ENCODE measurements at places on chromosomes 6 and 20.

DNA sequence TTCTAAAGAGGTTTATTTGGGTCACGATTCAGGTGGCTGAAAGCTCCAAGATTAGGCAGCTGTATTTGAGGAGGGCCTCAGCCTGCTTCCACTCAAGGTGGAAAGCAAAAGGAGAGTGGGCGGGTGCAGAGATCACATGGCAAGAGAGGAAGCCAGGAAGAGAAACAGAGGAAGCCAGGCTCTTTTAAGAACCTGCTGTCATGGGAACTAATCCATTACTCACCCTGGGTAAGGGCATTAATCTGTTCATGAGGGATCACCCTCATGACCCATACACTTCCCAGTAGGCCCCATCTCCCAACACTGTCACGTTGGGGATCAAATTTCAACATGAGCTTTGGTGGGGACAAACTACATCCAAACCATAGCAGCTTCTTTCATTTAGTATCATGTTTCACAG lies 53.9 kb downstream of the DHX35 start:
- DNase-seq: no peak

DNA sequence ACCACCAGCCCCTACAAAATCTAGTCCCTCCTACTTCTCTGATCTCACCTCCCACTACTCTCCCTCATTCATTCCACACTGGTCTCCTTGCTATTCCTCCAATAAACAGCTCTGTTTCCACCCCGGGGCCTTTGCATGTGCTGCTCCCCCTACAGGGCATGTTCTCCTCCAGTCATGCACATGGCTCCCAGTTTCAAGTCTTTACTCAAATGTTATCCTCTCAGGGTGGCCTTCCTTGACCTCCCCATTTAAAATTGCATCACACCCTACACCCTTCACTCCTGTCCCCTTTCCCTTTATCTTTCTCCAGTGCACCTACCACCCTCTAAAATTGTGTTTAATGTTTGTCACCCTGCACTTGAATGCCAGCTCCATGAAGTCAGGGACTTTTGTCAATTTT lies 174.5 kb downstream of the MRPL14 start:
- DNase-seq: no peak

DNA sequence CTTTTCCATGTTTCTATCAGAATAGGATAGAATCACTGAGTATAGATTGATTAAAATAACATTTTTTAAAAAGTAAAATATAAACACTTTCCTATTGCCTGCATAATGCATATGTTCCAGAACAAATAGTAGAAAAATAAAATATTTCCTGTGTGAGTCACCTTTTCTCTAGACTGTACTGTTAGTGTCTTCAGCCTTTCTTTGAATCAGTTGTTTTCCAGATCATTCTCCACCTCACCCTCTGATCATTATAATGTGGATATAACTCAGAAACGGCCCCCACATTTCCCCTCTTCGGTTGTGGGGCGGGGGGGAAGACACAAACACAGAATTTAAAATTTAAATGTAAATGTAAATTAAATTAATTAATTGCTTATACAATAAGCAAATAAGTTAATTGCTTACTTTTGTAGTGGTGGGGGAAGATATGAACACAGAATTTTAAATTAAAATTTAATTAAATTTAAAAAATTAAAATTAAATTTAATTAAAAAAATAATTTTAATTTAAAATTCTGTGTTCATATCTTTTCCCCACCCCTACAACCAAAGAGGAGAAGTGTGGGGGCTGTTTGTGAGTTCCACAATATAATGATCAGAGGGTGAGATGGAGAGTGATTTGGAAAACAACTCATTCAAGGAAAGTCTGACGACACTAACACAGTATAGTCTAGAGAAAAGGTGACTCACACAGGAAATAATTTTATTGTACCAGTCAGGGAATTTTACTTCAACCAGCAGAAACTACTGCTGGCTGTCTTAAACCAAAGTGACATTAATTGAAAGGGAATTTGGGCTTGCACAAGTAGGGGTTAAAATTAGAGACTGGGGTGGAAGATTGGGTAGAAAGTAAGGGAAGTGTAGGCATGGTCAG lies 37.1 kb upstream of the PROKR2 start:
- DNase-seq: no peak

- DNase-seq: no peak
Measured at GRCh38 chr6:44489910-44490604, 102.6 kb downstream of the CDC5L start.

GRCh38 chr6:96682017-96682416 lies 119.1 kb downstream of the FHL5 start:
- no peak for DNase-seq

- no peak for DNase-seq
Measured at GRCh38 chr6:148888856-148889255, 142.0 kb downstream of the UST start.

GRCh38 chr6:193773-194310 lies 98.4 kb upstream of the DUSP22 start:
- DNase-seq: no peak

DNA sequence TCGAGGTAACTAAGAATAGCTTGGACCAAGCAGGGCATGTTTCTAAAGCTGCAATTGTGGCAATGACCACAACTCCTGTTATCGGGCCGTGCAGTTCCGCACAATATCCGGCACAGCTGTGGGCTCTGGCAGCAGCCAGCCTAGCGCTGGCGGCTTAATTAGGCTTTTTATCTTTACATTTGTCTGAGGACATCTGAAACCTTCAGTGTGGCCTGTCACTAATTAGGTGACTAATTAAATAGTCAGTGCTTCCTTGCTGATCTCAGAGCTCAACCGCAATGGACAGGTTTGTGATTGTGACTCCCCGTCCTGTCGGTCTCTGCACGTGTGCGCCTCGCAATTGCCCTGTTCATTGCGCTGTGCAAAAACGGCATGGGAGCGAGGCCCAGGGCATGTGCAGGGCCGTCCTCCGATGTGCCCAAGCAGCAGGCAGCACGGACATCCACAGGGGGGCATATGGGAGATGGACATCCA lies 134.8 kb upstream of the INSM1 start:
- DNase-seq: no peak

- DNase-seq: no peak
Measured at GRCh38 chr6:35485402-35485877, 11.4 kb downstream of the TEAD3 start.

GRCh38 chr20:31673943-31674463 lies 36.3 kb downstream of the COX4I2 start:
- no peak for DNase-seq

GRCh38 chr6:142927904-142928303 lies 17.1 kb downstream of the HIVEP2 start:
- no peak for DNase-seq

- DNase-seq: no peak
Measured at GRCh38 chr6:159431750-159432149, 261.3 kb downstream of the SOD2 start.

GRCh38 chr6:111601886-111602285 lies 3.8 kb downstream of the TRAF3IP2 start:
- DNase-seq: no peak

DNA sequence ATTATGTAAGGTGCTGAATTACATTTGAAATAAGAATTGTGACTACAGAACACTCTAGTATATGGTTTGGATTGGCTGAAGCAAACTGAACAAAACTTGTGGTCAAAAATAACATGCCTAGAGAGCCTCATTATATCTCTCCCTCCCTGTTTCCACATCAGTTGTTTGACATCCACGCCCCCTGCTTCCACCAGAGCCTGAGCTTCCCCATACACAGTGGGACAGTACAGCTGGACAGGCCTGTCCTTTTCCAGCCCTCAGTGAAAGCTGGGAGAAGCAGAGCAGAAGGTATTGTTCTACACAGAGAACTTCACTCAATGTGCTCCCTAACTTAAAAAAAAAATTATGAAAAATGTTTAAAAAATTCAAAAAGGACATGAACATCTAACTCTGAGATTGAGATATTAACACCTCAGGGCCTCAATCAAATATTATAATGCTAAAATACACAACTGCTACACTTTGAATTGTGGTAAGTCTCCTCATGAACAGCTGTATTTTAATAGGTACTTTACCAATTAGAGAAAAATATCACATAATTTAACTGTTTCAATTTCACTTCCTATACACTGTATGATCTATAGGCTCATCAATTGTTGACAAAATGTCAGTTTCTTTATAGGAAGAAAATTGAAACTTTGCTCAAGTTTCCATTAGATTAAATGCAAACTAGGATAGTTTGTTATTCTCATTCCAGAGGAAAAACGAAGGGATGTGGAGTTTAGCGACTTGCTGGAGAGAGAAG lies 44.9 kb upstream of the SCML4 start:
- no peak for DNase-seq

DNA sequence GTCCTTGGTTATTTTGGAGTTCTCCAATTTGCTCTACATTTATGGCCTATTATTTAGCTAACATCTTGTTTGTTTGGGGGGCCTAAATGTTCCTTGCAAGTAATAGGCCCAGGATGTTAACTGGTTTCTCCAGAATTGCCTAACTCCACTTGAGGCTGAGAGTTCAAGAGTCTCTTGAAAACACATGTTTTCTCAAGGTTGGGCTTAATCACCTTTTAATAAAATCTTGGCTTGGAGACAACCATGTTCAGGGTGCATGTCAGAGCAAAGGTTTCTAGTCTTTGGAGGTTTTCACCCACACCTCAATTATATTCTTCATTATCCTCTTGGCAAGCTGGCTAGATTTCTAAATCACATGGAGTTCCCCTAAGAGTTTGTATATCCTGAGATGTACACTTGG lies 54.2 kb downstream of the KLHL31 start:
- no peak for DNase-seq

DNA sequence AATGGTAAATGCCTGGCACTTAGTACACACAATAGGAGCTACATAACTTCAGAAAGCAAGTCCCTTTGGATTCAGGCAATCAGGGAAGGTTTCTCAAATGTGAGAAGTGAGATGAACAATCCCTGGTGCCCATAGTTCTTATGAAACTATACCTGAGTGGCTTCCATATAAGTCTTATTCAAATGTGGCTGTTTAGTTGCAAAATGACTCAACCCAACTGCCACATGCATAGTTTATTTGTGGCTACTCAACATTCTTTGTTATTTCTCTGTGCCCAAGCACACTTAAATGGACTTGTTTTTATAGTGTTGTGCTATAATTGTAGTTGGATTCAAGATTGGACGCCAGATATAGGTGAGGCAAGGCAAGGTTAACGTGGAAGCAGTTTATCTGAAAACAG lies 93.7 kb upstream of the ATXN1 start:
- no peak for DNase-seq

DNA sequence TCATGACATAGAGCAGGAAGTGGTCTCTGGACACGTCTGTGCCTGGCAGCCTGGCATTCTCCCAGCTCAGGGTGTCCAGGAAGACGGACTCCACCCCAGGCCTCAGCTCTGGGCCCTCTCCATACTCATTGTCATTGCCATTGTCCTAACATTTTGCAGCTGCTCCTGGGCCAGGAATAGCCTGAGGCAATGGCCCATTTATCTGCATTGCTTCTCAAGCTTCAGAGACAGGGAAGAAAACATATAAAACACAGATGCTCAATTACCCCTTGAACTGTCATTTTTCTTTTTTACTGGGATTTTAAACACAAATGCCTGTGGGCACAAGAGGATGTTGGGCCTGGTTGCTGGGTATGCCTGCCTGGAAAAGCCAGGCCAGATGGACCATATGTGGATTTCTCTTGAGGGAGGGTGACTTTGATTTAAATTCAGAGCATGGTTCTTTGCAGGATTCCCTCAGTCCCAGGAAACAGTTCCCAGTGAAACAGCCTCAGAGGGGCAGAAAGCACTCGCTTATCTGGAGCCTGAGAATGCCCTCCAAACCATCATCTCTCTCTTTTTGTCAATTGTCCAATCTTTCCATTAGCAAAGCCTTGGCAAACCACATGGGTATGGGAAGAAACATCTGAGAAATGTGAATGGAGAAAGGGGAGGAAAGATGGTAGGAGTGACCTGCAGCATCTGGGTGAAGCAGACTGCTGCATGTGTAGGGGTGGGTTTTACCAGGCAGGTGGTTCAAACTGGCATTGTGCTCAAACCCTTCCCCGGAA lies 17.9 kb downstream of the LAMP5 start:
- no peak for DNase-seq

DNA sequence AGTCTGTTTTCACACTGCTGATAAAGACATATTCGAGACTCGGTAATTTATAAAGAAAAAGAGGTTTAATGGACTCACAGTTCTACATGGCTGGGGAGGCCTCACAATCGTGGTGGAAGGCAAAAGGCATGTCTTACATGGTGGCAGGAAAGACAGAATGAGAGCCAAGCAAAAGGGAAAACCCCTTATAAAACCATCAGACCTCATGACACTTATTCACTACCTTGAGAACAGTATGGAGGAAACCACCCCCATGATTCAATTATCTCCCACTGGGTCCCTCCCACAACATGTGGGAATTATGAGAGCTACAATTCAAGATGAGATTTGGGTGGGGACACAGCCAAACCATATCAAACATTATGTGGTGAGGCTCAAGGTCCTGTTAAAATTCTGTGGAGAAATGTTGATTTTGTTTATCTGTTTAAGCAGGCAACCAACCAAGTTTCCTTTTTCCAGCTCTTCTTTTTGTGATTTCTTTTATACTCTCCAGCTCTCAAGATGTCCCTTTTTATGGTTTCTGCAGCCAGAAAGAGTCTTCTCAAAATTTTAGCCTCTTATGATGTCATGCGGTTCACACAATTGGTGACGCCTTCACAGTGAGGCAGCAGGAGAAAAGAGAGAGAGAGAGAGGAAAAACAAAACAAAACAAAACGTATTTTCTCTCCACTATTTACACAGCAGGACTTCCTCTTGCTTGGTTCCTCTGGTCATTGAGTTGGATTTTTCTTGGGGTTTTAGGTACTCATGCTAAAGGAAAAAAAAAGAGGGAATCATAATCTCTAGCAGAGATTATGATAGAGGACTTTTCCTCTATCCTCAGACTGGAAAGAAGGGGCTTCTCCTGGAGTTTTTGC lies 18.0 kb downstream of the AIG1 start:
- DNase-seq: no peak

DNA sequence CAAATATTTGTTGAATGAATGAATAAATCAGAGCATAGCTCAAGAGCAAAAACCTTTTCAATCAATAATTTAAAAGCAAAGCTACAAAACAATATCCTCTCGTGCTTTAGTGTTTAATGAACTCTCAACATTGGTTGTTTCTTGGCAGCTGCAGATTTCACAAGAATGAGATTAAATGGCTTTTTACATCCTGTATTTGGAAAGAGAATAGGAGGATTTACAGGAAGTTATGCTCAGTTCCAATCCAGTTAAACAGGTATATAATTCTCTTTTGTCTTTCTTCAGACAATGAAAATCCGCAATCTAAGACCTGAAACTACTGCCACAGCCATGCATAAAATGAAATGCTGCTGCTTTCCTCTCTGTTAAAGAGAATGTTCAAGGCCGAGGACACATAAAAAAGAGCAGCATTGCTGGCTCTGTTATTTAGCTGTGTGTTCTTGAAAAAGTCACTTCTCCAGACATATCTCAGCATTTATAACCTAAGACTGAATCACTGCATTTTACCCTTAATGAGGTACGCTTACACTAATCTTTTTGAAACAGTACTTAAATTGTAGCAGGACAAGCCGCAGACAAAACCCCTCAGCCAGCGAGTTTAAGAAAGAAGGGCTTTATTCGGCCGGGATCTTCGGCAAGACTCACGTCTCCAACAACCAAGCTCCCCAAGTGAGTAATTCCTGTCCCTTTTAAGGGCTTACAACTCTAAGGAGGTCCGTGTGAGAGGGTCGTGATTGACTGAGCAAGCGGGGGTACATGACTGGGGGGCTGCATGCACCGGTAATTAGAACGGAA lies 3.6 kb downstream of the C6orf52 start:
- no peak for DNase-seq

Data from activated T-cell treated with anti-CD3 and anti-CD28 coated beads for 48 hours (primary cell).